ENCODE measurements at places on chromosomes 2 and 18.

DNA sequence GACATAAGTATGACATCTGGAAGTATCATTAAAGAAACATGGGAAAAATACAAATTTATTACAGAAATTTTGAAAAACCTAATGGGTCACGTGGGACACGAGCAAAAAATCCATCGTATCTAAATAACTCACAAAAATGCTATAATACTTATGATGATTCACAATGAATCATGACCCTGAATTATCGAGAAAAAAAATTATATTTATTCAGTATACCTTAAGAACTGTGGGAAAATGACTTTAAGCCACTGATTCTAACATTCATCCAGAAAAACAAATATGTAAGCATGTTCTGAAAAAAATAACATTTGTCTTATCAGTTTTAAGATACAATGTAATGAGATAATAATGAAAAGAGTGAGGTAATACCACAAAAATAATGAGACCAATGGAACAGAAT lies 51.8 kb downstream of the ZNF385B start:
- DNase-seq: no peak

- no peak for DNase-seq
These were observed 29.8 kb downstream of the KLF7 start for GRCh38 chr2:207135801-207136457.

DNA sequence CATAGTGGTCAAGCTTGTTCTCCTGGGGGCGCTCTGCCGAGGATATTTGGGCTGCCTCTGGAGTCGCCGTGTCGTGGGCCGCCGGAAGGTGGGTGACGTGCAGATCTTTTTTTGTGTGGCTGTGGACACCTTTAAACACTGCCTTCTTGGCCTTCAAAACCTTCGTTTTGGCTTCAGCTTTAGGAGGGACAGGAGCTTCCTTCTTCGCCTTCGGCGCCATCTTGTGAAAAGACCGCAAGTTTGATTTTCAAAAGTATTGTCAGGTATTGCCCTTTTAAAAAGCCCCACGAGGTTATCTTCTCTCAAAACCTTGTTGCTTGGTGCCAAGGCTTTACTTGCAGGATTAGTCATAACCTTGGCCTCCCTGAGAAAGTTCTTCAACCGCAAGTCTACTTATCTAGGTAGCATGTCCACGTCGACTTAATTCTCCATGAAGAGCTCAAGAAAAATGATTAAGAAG lies 20.8 kb downstream of the LAMA3 start:
- DNase-seq: no peak

- DNase-seq: no peak
These were observed 102.6 kb upstream of the ITGA4 start for GRCh38 chr2:181354626-181355025.

- no peak for DNase-seq
These were observed 19.8 kb downstream of the PROC start for GRCh38 chr2:127437781-127438726.

- no peak for DNase-seq
These were observed 88.8 kb upstream of the RMDN2 start for GRCh38 chr2:37836270-37836669.

DNA sequence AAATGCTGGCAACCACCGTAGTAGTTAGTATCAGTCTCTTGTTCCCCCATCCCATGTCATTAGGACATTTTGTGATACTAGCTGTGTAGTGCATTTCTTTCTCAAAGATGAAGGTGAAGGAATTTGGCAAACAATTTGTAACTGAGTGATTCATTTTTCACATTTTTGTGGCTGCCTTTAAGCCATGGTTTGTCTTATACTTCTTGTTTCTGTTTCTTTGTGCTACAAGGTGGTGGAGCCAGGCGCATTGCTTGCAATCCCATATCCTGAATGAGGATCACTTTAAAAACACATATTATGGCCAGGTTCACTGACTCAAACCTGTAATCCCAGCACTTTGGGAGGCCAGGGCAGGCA lies 40.6 kb downstream of the GPD2 start:
- DNase-seq: no peak

DNA sequence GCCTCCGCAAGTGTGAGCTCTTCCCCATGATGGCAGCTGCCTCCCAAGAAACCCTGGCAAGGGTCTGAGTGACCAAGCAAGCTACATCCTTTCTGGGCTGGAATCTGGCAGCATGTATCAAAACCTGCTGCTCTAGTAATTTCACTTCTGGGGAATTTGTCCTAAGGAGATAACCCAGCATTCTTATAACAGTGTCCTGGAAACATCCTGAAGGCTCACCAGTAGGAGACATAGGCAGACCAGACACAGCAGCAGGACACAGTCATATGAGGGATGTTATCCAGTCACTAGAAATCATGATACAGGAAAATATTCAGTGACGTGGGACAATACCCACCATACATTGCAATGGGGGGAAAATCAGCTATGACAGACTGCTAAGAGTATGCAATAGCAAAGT lies 64.5 kb downstream of the CRACDL start:
- no peak for DNase-seq

GRCh38 chr18:47750889-47751423 lies 179.5 kb downstream of the SMAD2 start:
- DNase-seq: no peak

DNA sequence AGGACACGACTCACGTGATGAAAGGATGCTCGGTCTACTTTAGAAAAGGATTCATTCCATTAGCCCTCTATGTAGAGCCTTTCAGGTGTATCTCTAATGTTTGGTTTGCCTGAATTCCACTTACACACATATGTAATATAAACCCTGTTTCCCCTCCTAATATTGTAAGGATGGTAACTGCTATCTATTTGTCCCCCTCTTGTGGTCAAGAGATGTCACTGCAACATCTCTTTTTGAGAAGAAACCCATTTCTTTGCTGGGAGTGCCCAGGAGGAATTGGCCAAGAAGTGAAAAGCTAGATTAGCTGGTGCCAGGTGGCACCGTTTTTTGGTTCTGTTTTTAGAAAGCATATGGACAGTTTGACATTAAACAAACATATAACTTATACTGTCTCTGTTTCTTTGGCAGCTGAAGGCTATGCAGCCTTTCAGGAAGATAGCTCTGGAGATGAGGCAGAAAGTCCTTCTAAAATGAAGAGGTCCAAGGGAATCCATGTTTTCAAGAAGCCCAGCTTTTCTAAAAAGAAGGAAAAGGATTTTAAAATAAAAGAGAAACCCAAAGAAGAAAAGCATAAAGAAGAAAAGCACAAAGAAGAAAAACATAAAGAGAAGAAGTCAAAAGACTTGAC lies 41.2 kb downstream of the RALBP1 start:
- DNase-seq: no peak

GRCh38 chr2:128406736-128407554 lies 88.3 kb upstream of the HS6ST1 start:
- DNase-seq: no peak

DNA sequence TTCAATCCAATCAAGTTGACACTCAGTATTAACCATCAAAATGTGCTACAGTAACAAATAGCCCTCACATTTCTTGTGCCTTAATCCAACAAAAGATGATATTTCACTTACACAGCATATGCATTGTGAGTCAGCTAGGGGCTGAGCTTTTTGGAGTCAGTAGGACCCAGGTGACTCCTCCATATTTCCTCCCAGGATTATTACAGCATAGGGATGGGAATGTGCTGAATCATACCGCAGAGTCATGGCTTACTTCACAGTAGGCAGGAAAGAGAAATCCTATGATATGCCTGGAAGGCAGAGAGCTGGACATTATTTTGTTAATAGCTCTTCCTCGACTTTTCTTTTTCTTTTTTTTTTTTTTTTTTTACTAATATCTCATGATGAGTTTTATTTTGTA lies 153.3 kb downstream of the TMEM182 start:
- DNase-seq: no peak

- DNase-seq: no peak
These were observed 87.7 kb upstream of the LYPD1 start for GRCh38 chr2:132757676-132758075.

GRCh38 chr2:238747114-238747513 lies 100.8 kb upstream of the TWIST2 start:
- no peak for DNase-seq

DNA sequence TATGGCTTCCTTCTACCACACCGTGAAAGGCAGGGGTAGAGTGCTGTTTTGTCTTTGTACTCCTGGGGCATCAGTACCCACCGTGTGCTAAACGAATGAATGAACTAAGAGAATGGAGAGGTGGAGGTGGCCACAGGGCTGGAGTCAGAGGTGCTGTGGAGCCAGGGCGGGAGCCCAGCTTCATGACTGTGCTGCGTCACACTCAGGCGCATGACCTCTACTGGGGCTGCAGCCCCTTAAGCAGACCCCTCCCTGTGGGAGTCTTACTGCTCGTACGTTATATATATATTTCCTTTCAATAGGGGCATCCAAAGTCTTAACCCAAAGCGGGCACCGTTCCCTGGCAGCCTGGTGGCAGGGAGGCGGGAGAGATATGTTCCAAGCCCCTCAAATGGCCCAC lies 18.0 kb upstream of the LBH start:
- DNase-seq: no peak

- no peak for DNase-seq
These were observed 32.5 kb downstream of the DOCK10 start for GRCh38 chr2:225009768-225010167.

DNA sequence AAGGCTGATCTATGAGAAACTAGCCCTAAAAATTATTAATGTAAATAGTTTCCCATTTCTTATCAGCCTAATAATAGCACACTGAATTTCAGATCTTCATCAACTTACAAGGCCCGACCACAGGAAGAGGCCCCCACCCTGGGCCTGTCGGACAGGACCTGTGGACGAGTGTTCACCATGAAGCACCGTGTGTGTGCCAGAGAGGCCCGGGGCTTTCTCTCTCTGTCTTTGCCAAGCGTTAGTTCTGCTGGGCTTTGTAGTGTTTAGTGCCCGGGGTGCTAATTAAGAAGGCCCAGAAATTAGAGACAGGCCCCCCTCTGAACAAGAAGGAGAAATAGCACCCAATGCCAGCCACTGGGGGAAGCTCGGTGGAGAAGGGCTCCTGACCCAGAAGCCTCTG lies 265.7 kb downstream of the TWIST2 start:
- no peak for DNase-seq

- DNase-seq: no peak
These were observed 13.9 kb downstream of the CKAP2L start for GRCh38 chr2:112750560-112750843.

- no peak for DNase-seq
These were observed 8.2 kb downstream of the CYP26B1 start for GRCh38 chr2:72139471-72139873.

DNA sequence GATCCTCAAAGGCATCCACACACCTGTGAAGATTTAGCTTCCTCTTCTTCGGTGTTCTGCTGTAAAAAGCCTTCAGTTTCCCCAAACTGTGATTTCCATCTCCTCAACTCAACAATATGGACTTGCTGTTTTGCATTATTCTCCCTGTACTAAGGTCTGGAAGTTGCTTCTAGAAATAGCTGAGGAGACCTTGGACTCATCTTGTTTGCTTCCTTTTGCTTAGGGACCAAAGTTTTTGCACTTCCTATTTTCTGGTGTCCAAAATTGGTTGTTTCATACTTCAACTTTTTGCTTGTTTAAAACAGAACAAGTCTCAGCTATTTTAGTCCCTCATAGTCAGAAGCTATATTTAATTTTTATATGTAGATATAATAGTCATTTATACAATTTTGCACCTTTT lies 201.9 kb upstream of the COPS8 start:
- no peak for DNase-seq

DNA sequence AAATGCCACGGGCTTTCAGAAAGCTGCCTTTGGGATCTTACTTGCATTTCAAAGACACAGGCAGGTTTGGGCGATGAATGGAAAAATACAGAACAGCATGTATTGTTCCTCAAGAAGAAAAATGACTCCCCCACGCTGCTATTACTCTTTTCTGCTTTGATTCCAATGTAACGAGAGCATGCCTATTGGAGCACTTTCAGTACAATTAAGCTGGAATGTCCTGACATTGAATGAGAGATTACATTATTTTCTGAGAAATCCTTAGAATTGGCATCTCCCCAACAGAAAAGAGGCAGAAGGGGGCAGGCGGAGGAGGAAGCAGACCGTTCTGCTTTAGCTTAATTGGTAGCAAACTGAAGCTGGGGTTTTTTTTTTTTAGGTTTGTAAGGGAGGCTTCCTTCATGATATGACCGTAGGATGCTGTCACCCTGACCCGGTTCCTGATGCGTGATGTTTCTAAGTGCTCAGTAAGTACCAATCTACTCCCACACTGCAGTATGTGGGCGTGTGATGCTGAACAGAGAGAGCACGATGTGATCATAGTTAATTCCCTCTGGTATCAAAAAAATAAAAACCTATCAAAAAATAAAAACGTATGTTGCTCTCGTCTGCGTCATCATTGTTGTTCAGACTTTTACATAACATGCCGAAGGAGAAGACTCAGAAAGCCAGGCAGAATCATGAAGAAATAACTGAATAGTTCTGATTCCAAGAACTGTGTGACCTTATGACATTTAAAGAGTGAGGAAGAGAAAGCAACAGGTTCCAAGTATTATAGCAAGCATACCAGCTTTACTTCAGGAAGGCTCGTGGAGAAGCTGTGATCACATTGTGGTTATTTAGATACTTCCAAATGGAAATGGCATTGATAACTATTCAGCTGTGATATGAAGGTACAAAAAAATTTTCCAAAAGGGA lies 40.5 kb downstream of the LONRF2 start:
- DNase-seq: no peak

GRCh38 chr2:181407171-181407570 lies 50.0 kb upstream of the ITGA4 start:
- DNase-seq: no peak

GRCh38 chr18:36312806-36313395 lies 15.4 kb downstream of the FHOD3 start:
- no peak for DNase-seq

GRCh38 chr2:21657445-21657844 lies 533.7 kb downstream of the TDRD15 start:
- DNase-seq: no peak

- no peak for DNase-seq
These were observed 3.3 kb downstream of the TWSG1 start for GRCh38 chr18:9337873-9338272.

- no peak for DNase-seq
These were observed 1193.5 kb upstream of the ACVR2A start for GRCh38 chr2:146651361-146651760.

DNA sequence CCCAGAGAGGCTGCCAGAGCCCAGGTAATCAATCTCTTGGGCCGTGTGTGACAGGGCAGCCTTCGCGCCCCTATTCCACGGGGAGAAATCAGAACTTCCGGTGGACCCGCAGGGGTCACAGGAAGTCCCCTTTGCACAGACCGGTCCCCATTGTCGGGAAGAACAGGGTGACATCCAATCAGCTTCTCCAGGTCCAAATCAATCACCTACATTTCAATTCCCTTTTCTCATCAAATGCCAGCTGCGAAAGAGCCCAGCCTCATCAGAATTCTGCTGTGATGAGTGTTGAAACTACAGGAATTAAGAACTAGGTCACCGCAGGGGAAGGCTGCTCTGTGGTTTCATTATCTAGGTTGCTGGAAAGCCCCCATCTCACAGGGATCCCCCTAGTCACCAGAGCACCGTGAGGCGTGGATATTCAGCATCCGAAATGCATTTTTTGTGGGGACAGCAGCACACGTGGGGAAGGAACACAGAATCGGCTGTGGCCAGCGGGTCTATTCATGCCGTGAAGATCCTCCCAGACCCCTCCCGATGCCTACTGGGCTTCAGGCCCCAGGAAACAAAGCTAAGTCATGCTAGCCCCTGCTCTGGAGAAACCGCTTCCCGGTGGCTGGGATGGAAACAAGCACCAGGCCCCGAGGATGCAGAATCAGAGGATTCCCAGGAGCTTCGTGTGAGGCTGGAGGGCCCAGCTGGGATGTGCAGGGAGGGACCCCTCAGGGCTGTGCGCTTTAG lies 193.7 kb upstream of the ID2 start:
- no peak for DNase-seq

- DNase-seq: no peak
These were observed 27.4 kb downstream of the SERTAD2 start for GRCh38 chr2:64626146-64626809.

All from right hindlimb (tissue), 1 donor.